ENCODE measurements at places on chromosomes 5 and 9. TPM values are rescaled to one million over a fixed set of nuclear protein-coding genes. Genes with fewer than 3 reads are reported as not detected.

Gene TAF11L2
- total RNA-seq: not detected

Gene IL33
- total RNA-seq: not detected

Gene BAAT
- not detected for total RNA-seq

Gene IL7R
- total RNA-seq: 0.25 TPM

Gene TAF11L10
- total RNA-seq: not detected

Gene COL15A1
- 0.08 TPM for total RNA-seq

Gene C5orf46
- total RNA-seq: not detected

DNA sequence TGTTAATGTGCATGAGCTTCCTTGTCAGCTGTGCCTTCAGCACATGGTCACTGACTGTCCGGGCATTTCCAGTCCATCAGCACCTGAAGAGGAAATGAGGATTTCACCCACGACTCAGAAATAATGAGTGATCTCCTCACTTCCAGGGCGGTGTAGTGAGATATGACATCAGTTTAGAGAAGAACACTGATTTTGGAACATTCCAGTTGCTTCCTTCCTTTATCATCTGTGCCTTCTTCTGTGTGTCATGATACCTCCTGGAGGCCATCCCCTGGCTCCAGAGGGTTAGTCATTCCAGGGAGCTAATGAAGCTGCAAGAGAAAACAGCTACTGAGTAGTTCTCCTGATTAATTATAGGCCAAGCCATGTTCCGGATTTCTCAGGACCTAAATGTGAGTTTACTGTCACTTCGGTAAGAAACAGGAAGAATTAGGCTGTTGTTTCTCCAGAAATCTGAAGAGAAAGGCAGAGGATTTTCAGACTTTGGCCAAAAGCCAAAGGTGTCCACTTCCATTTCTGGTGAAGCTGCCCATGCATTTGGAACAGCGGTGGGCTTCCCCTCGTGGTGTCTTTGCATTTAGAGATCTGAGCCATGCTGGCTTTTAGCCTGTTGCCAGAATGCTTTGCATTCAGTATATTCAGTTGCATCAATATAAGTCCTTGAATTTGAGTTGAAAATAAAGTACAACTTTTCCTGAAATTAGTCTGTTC is 161.3 kb upstream of the OTULINL start:
- H3K36me3 ChIP-seq: peaks cover 5% of the 10 kb centered on the region
- no peak overlapping the region for H3K4me3 ChIP-seq
- no peak for DNase-seq

DNA sequence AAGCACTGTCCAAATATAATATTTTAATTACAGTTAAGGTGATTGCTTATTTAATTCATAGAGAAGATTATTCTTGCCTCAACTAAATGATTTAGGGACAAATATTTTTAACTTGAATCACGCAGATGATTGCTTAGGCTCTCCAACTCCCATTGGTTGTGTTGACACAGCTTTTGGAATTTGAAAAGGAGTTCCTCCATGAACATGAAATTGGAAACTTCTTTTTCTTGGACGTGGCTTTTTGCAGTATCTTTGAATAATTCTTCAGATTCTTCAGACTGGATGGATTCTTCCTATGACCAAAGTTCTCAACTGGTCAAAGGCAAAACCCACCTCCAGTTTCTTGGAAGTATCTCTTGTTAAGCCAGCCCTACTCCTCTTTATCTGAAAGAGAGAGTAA is 456.4 kb upstream of the KLF4 start:
- DNase-seq: no peak
- no peaks in the 10 kb centered on the region for H3K4me1 ChIP-seq
- H3K27me3 ChIP-seq: no peaks in the 10 kb centered on the region
- H3K36me3 ChIP-seq: no peaks in the 10 kb centered on the region
- H3K27ac ChIP-seq: no peak overlapping the region

DNA sequence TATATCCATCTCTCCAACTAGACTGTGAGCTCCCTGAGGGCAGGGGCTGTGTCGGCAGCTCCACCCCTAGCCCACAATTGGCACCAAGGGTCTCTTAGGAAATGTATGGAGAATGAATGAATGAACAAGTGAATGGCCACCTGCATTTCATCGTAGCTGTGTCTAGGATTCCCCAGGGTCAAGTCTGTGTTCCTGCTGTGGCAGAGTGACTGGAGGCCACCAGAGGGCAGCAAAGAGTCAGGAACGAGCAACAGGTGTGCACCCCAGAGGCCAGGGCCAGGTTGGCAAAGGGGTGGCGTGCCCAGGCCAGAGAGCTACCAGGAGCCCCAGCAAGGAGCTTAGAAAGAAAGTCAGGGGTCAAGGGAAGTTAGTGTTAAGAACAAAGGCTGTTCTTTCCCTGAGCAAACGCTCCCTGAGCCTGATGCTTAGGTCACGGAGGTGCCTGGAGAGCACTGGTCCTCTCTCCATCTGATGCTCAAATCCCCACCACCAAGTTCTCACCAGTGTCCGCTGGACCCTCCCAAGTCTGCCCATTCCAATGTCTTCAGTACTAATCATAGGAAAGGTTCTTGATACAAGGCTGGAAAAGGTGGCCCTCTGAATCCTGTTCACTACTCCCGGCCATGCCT is 160.7 kb downstream of the PAX5 start:
- H3K27me3 ChIP-seq: no peaks in the 10 kb centered on the region
- H3K4me3 ChIP-seq: no peak overlapping the region
- H3K36me3 ChIP-seq: no peaks in the 10 kb centered on the region
- no peaks in the 10 kb centered on the region for H3K4me1 ChIP-seq
- DNase-seq: peak; percentile 89
- no peak overlapping the region for H3K27ac ChIP-seq

GRCh38 chr5:13692172-13692571 is 252.3 kb downstream of the DNAH5 start:
- H3K4me1 ChIP-seq: no peaks in the 10 kb centered on the region
- H3K27ac ChIP-seq: no peak overlapping the region
- H3K4me3 ChIP-seq: no peak overlapping the region
- DNase-seq: no peak
- H3K27me3 ChIP-seq: no peaks in the 10 kb centered on the region
- no peaks in the 10 kb centered on the region for H3K36me3 ChIP-seq

DNA sequence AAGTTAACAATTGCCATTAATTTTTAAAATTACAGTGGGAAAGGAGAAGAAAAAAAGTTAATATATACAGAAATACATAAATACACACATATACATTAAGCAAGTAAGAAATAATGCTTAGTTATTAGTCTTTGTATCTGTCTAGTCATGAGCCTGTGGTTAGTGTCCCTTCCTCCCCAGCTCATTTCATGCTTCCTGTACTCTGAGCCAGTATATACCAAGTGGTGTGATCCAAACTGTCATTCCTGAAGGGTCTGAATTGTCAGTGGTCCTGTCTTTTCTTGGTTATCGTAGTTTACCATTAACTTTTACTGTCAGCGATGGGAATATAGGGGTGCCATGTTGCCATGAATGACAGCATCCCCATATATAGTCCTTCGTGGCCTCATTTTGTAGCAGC is 24.2 kb upstream of the STOM start:
- peaks cover 4% of the 10 kb centered on the region for H3K4me1 ChIP-seq
- no peak for DNase-seq
- no peaks in the 10 kb centered on the region for H3K27me3 ChIP-seq
- H3K27ac ChIP-seq: no peak overlapping the region

DNA sequence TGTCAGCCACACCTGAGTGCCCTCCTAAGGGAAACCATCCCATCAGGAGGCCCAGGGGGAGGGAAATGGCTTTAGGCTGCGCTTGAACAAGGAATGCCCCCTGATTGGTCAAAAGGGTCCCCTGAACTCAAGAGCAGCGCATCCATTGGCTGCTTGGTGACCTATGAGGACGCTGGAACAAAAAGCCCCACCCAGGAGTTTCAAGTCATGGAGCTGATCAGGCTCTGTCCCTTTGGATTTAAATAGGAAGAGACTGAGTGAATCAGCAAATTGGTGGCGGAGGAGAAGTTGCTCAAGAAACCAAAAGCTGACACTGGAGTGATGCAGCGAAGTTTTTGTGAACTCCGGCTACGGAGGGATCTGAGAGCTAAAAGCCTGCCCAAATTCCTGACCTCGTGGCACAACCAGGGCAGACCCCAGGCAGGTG is 66.7 kb downstream of the SMIM23 start:
- no peaks in the 10 kb centered on the region for H3K4me1 ChIP-seq
- no peaks in the 10 kb centered on the region for H3K36me3 ChIP-seq
- no peak for DNase-seq

DNA sequence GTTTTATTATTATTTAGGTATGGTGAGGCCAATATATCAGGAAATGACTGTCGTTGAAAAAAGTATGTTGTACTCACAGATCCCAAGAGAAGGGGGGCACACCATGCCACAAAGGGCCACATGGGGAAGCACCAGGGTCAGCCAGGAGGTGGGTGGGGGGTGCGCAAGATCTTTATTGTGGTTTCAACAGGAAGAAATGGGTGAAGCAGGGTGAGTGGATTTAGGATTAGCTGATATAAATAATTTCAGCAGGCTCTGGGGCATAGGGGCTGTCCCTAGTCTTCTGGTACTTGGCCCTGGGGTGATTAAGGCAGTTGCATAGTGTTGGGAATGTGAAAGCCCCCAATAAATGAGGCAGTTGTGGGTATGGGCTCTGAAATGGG is 8.6 kb downstream of the PDCD1LG2 start:
- H3K4me3 ChIP-seq: no peak overlapping the region
- no peak overlapping the region for H3K27ac ChIP-seq
- DNase-seq: no peak
- H3K4me1 ChIP-seq: peaks cover 8% of the 10 kb centered on the region
- H3K36me3 ChIP-seq: no peaks in the 10 kb centered on the region

GRCh38 chr5:15929611-15930263 is 249.9 kb downstream of the MARCHF11 start:
- H3K4me3 ChIP-seq: no peak overlapping the region
- H3K4me1 ChIP-seq: no peaks in the 10 kb centered on the region
- no peak for DNase-seq
- H3K27me3 ChIP-seq: no peaks in the 10 kb centered on the region
- H3K36me3 ChIP-seq: no peaks in the 10 kb centered on the region

DNA sequence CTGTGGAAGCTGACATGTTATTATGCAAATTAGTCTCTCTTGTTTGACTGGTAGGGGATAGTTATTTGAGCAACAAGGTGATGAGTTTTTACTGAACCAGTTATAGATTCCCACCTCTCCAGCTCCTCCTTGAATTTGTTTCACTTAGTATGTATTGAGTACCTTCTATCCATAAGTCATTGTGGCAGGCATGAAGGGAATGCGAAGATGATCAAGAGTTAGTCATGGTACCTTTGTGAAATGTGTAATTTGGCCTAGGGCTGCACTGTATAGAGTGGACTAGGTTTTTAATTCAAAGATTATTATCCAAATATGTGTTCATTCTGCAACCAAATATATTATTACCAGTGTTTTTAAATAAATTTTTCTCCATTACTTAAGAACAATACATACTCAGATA is 110.1 kb downstream of the HACD4 start:
- H3K27me3 ChIP-seq: no peaks in the 10 kb centered on the region
- H3K4me1 ChIP-seq: no peaks in the 10 kb centered on the region
- no peak overlapping the region for H3K27ac ChIP-seq
- H3K36me3 ChIP-seq: peaks cover 6% of the 10 kb centered on the region
- DNase-seq: no peak

GRCh38 chr5:168883281-168883741 is 304.1 kb upstream of the PANK3 start:
- H3K36me3 ChIP-seq: no peaks in the 10 kb centered on the region
- H3K4me3 ChIP-seq: no peak overlapping the region
- H3K27ac ChIP-seq: no peak overlapping the region
- no peak for DNase-seq
- H3K4me1 ChIP-seq: peaks cover 5% of the 10 kb centered on the region
- H3K27me3 ChIP-seq: peaks cover 7% of the 10 kb centered on the region

- no peaks in the 10 kb centered on the region for H3K27me3 ChIP-seq
- no peak for DNase-seq
- H3K27ac ChIP-seq: no peak overlapping the region
- peaks cover 9% of the 10 kb centered on the region for H3K4me1 ChIP-seq
- no peak overlapping the region for H3K4me3 ChIP-seq
- no peaks in the 10 kb centered on the region for H3K36me3 ChIP-seq
Observed at GRCh38 chr5:142869886-142870285, 99.7 kb downstream of the ARHGAP26 start.

DNA sequence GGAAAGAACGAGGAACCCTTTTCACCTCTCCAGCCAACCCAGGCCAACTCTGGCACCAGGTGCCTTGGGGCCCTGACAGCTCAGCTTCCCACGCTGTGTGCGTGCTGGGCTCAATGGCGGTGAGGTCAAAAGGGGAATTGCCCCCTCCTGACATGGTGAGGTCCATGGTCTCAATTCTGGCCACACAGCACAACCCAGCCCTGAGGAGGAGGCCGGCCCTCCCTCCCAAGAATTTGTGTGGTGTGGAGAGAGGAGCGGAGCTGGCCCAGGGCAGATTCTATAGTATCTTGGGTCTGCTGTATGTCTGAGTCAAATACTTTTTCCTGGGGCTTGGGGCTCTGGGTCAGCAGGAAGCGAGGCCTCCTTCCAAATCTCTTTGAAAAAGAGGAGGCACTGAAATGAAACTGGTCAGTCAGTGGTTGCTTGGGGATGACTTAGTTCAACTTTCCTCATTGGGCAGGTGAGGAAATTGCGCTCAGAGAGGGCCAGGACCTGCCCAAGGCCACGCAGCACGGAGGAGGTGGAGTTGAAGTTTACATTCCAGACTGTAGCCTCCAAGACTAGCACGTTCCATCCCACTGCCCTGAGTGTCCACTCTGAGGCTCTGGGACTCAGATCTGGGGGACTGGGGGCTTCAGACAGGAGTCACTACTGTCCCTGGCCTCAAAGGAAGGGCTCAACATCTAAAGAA is 15.6 kb downstream of the COL27A1 start:
- H3K36me3 ChIP-seq: no peaks in the 10 kb centered on the region
- no peak for DNase-seq
- H3K27me3 ChIP-seq: no peaks in the 10 kb centered on the region
- no peak overlapping the region for H3K4me3 ChIP-seq
- no peaks in the 10 kb centered on the region for H3K4me1 ChIP-seq
- H3K27ac ChIP-seq: no peak overlapping the region

GRCh38 chr5:305050-305449 is 16.5 kb upstream of the AHRR start:
- H3K27me3 ChIP-seq: no peaks in the 10 kb centered on the region
- DNase-seq: no peak
- 0 out of 2 replicates have a peak, but pooled peaks cover 4% of the 10 kb centered on the region for H3K36me3 ChIP-seq
- no peak overlapping the region for H3K4me3 ChIP-seq

- DNase-seq: no peak
- H3K36me3 ChIP-seq: no peaks in the 10 kb centered on the region
- peaks cover 5% of the 10 kb centered on the region for H3K4me1 ChIP-seq
- peak overlapping the region; percentile 93 for H3K27ac ChIP-seq
Observed at GRCh38 chr5:69492923-69493395, 369 bp downstream of the OCLN start.

DNA sequence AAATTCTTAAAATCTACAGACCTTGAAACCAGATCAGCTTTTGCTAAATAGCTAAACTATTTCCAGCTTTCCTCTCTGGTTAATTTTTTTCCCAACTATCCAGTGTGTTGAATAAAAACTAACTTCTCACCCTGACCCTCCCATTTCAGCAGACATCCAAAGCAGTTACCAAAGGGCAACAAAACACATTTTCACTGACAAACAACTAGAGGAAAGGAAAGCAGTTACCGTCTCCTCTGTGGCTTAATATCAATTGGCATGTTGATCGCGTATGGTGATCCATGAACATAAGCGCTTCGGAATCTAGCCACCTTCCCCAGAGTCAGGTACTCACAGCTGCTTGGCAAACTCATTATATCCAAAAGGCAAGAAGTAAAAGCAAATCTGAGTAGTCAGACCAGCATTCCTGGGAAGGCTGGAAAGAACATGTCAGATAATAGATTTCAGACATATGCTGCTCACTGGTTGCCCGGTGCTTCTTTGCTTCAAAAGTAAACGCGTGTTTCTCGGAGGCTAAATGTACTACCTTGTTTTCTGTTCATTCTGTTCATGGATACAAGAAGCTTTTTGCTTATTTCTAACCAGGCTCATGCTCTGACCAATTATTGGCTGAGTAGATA is 463.4 kb downstream of the PDE4D start:
- no peak overlapping the region for H3K27ac ChIP-seq
- H3K27me3 ChIP-seq: no peaks in the 10 kb centered on the region
- no peak overlapping the region for H3K4me3 ChIP-seq
- no peak for DNase-seq
